ENCODE measurements at places on chromosomes 1 and 21. TPM values are rescaled to one million over a fixed set of nuclear protein-coding genes. Genes with fewer than 3 reads are reported as not detected.

The GJA5 gene
- not detected for total RNA-seq

The ACTL8 gene
- not detected for total RNA-seq

The NFIA gene
- 5.9 TPM for total RNA-seq

The PTGER3 gene
- not detected for total RNA-seq

The SYDE2 gene
- 6.9 TPM for total RNA-seq

The ANXA9 gene
- total RNA-seq: not detected

The ASAP3 gene
- 1.2 TPM for total RNA-seq

- DNase-seq: no peak
Measured at GRCh38 chr1:216670118-216670883, 52.9 kb downstream of the ESRRG start.

DNA sequence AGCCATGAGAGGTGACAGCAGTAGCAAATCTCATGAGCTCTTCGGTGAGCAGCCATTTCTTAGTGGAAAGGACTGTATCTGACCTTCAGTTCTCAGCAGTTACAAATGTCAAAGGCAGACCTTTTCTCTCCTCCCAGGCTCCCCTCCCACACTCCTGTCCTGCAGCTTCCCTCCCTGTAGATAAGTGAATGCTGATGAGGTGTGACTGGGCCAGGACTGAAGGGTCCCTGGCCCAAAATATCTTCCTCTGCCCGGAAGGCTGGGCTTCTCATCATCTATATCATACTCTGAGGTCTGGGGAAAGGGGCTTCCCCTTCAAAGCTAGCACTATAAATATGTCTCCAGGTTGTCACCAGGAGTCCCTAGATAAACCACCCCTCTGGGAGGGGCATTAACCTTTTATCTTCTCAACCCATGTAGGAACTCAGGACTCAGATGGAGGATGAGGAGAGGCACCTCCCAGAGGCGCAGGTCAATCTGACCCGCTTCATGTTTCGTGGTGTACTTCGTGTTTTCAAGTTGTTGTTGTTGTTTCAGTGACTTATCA is 3.6 kb upstream of the ADAMTSL4 start:
- no peak for DNase-seq

- no peak for DNase-seq
Measured at GRCh38 chr1:93000291-93000690, 39.0 kb upstream of the DIPK1A start.

- DNase-seq: no peak
Measured at GRCh38 chr1:213303286-213303685, 252.2 kb downstream of the RPS6KC1 start.

- no peak for DNase-seq
Measured at GRCh38 chr1:176609556-176610408, 146.8 kb downstream of the PAPPA2 start.

GRCh38 chr1:202576816-202577215 is 133.4 kb downstream of the SYT2 start:
- no peak for DNase-seq

DNA sequence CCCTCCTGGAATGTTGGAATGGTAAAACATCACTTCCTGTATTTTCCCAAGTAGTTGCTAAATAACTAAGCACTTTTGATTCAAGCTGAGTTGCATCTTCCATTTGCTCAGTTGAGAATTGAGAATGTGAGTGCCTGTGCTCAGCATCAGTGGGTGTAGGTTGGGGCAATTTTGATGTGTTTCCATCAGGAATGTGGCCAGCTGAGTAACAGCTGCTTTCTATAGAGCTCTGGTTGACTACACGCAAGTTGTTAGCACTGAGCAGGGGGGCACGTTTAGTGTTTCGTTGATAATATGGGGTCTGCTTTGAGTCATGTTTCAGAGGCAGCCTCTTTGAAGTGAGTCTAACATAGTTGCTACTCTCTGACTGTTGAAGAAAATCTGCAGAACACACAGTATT is 41.5 kb downstream of the LRRC53 start:
- no peak for DNase-seq

- DNase-seq: no peak
Measured at GRCh38 chr1:212486619-212486975, 53.9 kb downstream of the NENF start.

Measured in CD4-positive, alpha-beta T cell (primary cell).